ENCODE measurements at places on chromosomes 16 and 17.

DNA sequence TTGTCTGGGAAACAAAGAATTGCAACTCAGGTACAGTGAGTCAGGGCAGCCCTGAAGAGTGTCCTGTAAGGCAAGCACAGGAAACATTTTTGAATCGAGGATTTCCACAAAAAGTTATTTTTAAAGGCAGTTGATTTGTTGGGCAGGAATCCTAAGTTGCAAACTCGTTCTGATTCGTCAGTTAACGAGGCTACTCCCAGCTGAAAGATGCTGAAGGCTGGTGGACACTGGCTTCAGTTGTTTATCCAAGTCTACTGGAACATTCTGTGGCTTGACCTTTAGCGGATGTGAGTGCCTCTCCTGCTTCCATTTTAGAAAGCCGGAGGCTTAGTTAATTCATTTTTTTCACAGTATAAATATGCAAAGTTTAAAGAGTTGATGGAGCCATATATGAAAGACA lies 84.2 kb downstream of the KCNJ12 start:
- DNase-seq = no peak

DNA sequence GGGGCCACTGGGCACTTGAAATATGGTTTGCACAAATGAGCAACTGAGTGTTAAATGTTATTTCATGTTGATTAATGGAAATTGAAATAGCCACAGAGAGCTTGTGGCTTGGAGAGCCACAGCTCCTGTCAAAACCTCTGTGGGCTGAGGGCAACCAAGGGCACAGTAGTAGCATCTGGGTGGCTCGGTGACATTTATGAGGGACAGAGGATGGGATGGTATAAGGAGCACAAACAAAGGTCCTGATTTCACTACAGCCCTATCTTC lies 215.9 kb downstream of the SOX9 start:
- DNase-seq = no peak

GRCh38 chr17:46785696-46786095 lies 32.8 kb downstream of the WNT3 start:
- no peak for DNase-seq

- DNase-seq = no peak
Measured at GRCh38 chr16:59192551-59193199, 458.6 kb upstream of the GOT2 start.

- no peak for DNase-seq
Measured at GRCh38 chr17:17693253-17694168, 12.3 kb downstream of the RAI1 start.

- no peak for DNase-seq
Measured at GRCh38 chr16:56424404-56424764, 961 bp downstream of the AMFR start.

DNA sequence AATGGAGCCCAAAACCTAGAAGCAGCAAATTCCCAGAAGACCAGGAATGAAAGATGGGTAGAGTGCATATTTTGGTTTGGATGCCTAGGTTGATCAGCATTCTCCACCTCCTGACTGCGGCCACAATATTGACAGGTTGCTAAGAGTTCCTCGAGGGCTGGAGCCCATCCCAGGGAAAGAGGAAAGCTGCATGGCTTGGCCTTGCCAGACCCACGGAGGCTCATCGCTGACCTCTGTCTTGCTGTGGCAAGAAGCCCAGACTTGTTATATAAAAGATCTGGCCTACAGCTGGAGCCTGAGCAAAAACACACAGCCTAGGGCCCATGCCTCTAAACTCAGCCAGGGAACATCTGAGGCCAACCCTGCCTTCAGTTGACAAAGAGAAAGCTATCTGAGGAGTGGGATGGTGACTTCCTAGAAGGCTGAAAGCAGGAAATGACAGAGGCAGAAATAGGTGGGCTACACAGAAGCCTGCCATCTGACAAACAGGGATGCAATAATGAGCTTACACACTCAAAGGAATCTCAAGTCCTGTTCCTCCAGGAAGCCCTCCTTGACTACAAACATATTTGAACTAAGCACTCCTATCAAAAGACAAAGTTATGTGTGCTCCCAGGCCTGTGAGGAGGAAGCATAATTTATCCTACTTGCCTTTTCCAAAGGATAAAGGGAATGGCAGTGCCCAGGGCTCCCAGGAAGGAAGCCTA lies 22.5 kb upstream of the SLC35B1 start:
- no peak for DNase-seq

All from amniotic stem cell (primary cell).